AML-193 (cell line): ENCODE measurements at places on chromosomes 6 and 20.

- peak; percentile 73 for DNase-seq
These were observed 2.7 kb downstream of the ITCH start for GRCh38 chr20:34365765-34366213.

DNA sequence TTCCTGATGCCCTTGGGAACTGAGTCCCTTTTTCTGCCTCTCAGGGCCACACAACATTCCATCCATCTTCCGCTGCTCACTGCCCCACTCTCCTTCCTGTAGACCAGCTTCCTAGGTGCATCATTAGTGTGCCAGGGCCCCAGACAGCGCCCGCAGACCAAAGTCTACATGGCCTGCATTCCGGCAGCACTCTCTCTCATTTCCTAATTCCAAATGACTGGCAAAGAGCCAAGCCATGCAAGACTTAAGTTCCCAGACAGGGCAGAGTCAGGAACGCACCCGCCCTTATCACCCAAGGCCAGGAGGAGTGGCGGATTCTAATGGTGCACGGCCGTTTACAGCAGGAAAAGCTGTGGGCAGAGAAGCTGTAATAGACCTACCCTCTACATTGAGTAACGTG lies 159.8 kb upstream of the ARID1B start:
- no peak for DNase-seq

DNA sequence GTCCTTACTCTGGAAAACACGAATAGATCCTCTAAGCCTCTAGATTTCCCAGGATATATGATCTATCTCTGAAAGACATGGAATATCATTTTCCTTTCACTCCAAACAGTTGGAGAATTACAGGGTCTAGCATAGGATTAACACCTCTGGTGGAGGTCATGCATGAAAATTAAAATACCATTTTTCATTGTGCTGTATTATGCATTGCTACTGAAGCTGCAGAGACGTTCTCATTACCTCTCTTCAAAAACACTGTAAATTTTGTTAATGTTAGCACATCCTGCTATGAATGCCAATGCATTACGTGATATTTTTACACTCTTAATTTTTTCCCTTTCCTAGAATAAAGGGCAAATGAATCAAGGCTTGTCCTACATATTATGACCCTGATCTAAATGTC lies 558.6 kb downstream of the TBC1D32 start:
- no peak for DNase-seq

- DNase-seq, result no peak
These were observed 16.7 kb downstream of the TULP4 start for GRCh38 chr6:158328952-158329351.

- no peak for DNase-seq
These were observed 16.1 kb upstream of the CTCFL start for GRCh38 chr20:57540890-57541580.

- no peak for DNase-seq
These were observed 108.9 kb upstream of the ASCC3 start for GRCh38 chr6:100990070-100990469.

- DNase-seq, result no peak
These were observed 1.7 kb upstream of the NKX2-2 start for GRCh38 chr20:21515300-21516179.

GRCh38 chr20:47392015-47392720 lies 35.7 kb upstream of the ZMYND8 start:
- no peak for DNase-seq

GRCh38 chr20:9699181-9699580 lies 139.7 kb downstream of the PAK5 start:
- DNase-seq, result no peak

DNA sequence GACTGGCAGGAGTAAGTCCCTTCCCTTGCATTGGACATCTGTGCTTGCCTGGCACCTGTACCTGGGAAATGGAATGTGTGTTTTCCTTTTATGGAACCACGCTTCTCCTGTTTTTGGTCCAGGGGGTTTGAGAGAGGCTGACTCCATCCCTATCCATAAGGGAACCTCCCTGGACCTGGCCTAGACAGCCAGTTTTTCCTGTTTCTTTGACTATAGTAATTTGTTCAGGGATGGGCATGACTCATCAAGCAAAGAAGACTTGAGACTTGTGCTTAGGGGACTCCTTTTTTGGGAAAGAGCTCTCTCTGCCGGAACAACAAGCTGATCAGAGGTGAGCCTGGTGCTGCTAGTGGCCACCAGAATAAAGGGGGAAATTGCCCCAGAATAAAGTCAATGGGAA lies 393.8 kb downstream of the CDH26 start:
- DNase-seq, result no peak

DNA sequence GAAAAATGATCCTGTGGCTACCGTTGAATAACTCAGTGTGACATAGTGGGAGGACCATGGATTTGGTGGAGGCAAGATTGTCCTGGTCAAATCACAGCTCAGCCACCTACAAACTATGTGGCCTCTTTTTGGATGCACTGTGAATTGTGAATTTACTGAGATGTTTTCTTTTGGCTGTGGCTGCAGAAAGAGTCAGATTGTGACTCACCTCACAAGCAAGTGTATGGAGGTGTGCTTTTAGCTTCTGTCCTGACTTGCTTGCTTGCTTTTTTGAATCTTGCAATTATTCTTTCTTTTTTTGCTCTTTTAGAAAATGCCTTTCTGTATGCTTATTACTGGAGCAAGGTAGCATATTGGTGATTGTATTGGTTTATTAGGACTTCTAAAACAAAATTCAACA lies 122.9 kb upstream of the FOXO3 start:
- DNase-seq, result no peak

GRCh38 chr20:56626367-56627121 lies 2.6 kb upstream of the TFAP2C start:
- DNase-seq, result no peak

GRCh38 chr6:148973538-148974208 lies 226.8 kb downstream of the UST start:
- DNase-seq, result no peak

DNA sequence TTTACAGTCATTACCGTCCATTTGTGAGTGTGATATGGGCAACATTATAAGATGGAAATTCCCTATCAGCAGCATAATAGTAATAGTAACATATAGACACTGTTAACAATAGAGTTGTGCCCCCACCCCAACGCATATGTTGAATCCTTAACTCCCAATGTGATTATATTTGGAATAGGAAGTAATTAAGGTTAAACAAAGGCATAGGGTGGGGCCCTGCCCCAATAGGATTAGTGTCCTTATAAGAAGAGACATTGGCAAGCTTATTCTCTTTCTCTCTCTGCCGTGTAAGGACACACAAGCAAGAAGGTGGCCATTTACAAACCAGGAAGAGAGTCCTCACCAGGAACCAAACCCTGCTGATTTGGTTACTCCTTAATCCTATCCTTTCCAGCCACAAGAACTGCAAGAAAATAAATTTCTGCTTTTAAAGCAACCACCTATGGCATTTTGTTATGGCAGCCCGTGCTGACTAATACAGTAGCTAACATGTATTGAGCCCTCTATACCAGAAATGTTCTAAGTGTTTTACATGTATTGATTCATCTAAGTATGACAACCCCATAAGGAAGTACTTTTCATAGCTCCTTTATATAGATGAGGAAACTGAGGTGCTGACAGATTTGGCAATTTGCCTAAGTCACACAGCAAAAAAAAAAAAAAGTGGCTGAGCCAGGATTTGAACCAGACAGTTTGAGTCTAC lies 114.2 kb downstream of the BCAS1 start:
- DNase-seq, result no peak

DNA sequence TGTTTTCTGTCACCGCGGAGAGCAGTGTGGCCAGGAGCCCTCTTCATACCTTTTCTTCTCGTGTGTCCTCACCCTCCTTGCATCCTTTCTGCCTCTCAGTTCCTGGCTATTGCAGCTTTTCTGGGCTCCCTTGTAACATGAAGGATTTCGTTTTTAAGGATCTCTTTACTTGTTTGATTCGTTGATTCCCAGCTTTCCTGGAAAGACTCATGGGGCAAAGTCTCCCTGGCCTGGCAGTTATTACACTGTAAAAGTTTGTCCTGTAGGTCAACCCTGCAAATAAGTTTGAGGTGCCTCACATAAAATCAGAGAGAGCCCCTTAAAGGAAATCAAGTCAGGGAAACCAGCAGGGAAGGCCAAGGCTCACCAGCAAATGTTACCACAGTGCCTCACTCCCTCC lies 70.1 kb downstream of the ISM1 start:
- DNase-seq, result no peak

DNA sequence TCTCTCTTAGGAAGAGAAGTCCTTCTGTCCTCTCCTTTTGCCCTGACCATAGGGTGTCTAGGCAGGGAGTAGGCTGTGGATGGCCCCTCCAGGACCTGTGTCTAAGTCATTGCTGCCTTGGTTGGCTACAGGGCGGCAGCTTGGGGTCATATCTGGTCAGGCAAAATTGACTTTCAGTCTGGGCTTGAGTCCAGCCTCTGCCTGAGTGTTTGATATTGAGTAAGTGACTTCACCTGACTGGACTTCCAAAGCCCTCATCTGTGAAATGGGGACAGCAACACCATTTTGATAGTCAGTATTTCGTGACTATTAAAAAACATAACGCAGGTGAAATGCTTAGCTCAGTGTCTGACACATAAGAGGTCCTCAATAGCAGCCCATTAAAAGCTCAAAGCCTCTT lies 4.6 kb downstream of the TGM3 start:
- DNase-seq, result no peak

GRCh38 chr6:98670045-98670746 lies 164.2 kb upstream of the POU3F2 start:
- DNase-seq, result no peak

- DNase-seq, result no peak
These were observed 113.7 kb downstream of the CDH26 start for GRCh38 chr20:60071965-60072364.

- no peak for DNase-seq
These were observed 43.4 kb upstream of the FABP7 start for GRCh38 chr6:122736163-122736562.

DNA sequence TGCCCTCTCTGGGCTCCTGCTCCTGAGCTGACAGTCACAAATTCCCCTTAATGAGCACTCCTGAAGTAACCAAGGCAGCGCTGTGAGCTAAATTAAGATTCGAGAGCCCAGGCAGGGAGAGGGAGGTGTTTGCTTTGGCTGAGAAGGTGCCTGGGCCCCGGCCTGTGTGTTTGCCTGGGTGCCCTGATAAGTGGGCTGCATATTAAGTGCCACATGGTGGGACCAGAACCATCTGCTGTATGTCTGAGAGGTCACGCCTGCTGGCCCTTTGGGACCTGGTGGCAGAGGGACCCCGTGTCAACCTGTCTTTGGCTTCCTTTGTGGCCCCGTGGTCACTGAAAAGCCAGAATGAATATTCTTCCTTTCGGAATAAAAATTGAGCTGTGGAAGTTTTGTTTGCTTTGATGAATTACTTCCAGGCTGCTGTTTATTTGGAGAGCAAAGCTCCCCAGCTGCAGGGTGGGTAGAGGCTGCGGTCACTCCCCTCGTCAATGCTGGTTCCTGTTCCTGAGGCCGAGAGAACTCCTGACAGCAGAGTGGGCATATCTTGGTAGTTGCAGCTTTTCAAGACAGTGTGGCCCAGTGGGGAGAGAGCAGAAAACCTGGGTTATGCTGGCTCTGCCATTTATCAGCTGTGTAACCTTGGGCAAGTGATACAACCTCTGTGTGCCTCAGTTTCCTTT lies 17.5 kb upstream of the KCNK16 start:
- DNase-seq, result no peak

GRCh38 chr6:67640484-67640883 lies 994.6 kb upstream of the ADGRB3 start:
- DNase-seq, result no peak
